ENCODE measurements at places on chromosomes 2 and 18.

- DNase-seq, result no peak
Observed at GRCh38 chr18:54222922-54223567, 1.4 kb downstream of the MBD2 start.

DNA sequence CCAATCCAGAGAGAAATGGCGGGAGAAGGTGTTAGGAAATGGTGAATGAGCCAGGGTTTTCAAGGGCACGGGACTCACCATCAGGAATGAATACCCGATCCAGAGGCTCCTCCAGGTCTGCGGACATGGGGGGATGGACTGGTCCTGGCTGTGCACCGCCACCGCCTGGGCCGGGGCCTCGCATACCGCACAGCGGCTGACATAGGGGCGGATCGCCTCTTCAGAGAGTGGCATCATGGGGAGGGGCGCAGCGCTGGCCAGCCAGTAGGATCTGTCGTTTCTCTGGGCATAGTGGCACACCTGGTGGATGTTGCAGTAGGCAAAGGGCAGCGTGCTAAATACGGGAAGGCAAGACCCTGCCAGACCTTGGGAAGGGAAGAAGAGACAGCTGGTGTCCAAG, 156.1 kb downstream of the COL4A4 start:
- no peak for DNase-seq

DNA sequence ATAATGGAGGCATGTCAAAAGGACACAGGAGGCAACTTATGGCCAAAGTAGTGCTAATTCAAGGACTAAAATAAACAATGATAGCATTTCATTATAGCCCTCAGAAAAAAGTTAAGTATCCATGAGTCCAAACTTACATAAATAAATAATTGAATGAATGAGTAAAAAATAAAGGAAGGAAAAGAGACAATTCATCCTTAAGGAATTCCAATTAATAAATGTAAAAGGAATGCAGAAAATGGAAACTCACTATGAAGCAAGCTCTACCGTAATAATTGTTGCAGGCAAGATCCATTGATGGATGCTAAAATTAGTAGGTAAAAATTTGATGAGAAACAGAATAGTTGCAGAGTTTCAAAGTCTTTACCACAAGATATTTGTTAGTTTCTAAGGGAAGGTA, 88.2 kb upstream of the RAPGEF4 start:
- no peak for DNase-seq

- DNase-seq, result no peak
Observed at GRCh38 chr2:100875516-100876230, 55.7 kb downstream of the NPAS2 start.

Measured in cerebellum (tissue), 4 donors.